ENCODE measurements at places on chromosomes 11 and 22.

GRCh38 chr11:119472856-119473222 lies 49.9 kb upstream of the THY1 start:
- DNase-seq, result no peak

- no peak for DNase-seq
Observed at GRCh38 chr11:14698771-14699170, 55.2 kb downstream of the PDE3B start.

GRCh38 chr11:75024764-75025211 lies 36.1 kb downstream of the NEU3 start:
- DNase-seq, result no peak

- no peak for DNase-seq
Observed at GRCh38 chr11:100683126-100683525, 4.0 kb upstream of the ARHGAP42 start.

DNA sequence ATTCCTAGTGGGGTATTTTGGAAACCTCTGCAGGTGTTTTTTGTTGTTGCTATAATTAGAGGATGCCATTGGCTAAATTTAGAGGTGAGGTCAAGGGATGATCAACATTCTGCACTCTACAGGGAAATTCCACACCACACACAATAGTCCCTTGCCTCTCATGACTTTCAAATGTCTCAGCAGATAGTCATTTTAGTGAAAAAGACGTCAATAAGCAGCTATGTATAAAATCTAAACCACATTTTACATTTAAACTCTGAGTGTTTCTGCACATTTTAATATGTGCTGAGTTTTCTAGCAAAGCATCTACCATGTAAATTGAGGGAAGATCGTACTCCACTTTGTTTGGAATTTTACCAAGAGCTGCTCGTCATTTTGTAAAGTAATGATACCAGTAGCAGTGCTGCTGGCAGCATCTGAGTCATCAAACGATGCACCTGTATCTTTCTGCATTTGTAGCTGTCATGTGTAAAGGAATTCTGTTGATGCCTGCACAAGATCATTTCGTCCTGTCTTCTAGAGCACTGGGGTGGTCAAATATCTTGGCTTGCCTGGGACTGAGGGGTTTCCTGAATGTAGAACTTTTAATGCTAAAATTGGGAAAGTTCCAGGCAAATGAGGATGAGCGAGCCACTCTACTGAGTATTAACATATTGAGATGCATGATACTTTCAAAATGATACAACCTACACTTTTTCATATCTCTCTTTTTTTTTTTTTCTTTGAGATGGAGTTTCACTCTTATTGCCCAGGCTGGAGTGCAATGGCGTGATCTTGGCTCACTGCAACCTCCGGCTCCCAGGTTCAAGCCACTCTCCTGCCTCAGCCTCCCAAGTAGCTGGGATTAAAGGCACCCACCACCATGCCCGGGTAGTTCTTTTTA lies 414.5 kb upstream of the SYN3 start:
- DNase-seq, result no peak

- no peak for DNase-seq
Observed at GRCh38 chr11:134838708-134839107, 426.7 kb upstream of the B3GAT1 start.

- no peak for DNase-seq
Observed at GRCh38 chr22:49948958-49949913, 11.3 kb upstream of the PIM3 start.

GRCh38 chr11:73988227-73988626 lies 5.6 kb upstream of the UCP2 start:
- no peak for DNase-seq

DNA sequence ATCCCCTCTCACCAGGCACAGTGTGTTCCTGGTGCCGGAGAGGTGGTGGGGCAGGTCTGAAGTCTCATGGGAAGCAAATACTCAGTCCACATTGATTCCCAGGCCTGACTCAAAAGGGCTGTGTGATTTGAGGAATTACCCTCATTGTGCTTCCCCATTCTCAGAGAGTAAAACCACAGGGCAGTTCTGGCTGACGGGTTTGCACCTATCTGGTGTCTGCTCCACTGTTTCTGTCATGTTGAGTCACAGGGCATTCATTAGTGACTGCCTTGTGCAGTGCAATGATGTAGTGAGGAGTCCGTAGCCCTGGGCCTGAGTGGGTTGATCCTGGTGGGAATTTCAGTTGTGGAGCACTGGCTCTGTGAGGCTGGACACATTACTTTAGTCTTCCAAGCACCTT lies 85.2 kb upstream of the ARHGAP20 start:
- DNase-seq, result no peak

DNA sequence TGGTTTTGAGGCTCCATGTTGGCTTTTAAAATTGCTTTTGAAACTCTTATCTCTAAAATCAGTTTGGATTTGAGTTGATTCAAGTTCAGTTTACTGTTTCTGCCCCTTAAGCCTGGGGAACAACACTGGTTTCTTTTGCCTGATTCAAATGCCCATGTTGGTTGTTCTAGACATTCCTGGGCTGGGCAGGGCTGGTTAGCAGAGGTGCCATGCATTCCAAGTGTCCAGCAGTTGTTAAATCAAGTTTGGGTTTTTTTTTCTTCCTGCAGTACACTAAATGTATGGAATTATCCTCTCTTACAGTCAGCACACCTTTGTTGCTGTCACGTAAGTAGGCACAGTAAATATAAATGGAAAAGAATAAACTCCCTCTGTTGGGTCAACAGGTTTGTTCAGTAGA lies 67.2 kb upstream of the MTMR2 start:
- DNase-seq, result no peak

- no peak for DNase-seq
Observed at GRCh38 chr11:79122759-79123158, 318.1 kb downstream of the TENM4 start.

DNA sequence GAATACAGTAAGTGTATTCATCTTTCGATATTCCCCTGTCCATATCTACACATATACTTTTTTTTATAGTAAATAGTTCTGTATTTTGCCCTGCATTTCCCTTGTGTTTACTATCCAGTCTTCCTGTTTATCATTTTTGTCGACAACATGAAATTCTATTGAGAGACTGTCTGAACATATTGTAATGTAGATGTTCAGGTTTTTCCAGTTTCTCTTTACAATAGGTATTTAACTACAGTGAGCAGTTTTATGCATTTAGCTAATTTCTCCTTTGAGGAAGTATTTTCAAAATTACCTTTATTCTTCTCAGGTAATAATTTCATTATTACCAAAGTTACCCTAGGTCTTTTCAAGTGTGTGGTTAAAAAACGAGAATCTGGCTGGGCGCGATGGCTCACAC lies 16.7 kb downstream of the PIK3IP1 start:
- DNase-seq, result no peak

- no peak for DNase-seq
Observed at GRCh38 chr11:62062223-62062861, 61.5 kb upstream of the INCENP start.

GRCh38 chr22:38549101-38549894 lies 20.7 kb downstream of the DMC1 start:
- no peak for DNase-seq

- DNase-seq, result no peak
Observed at GRCh38 chr11:18394928-18395734, 768 bp downstream of the LDHA start.

- DNase-seq, result no peak
Observed at GRCh38 chr11:23778971-23779370, 717.9 kb upstream of the LUZP2 start.

DNA sequence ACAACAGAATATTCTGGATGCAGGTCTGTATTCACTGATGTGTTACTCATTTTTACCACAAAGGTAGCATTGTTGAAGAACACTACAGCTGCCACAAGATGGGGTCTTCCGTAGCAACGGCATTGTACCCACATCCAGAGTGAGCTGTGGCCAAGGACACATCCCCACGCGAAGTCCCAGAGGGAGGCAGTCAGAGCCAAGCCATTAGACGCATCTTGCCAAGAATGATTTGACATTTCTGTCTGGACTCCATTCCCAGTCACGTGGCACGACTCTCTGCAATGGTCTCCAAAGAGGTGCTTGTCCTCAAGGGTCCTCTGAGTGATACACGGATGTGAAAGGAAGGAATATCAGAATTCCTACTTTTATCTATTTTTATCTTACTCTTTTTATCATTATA lies 15.5 kb downstream of the OPCML start:
- DNase-seq, result no peak

DNA sequence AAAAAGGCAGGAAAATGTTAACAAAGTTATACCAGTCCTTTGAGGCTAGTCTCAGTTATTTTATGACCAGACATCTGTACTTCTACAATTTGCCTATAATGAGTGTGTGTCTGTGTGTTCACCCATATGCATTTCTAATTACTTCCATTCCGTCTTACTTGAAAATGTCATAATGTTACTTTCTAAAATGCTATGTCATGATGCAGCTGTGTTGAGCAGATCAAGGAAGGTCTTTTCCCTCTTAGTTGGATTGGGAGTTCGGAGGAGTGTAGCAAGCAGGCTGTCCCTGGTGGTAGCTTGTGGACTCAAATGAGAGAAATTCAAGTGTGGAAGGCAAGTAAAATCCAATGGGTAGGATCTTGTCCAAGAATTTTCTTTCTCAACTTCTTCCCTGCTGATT lies 3.0 kb downstream of the SNX19 start:
- DNase-seq, result no peak

- DNase-seq, result no peak
Observed at GRCh38 chr22:19849835-19850762, 4.6 kb downstream of the GNB1L start.

DNA sequence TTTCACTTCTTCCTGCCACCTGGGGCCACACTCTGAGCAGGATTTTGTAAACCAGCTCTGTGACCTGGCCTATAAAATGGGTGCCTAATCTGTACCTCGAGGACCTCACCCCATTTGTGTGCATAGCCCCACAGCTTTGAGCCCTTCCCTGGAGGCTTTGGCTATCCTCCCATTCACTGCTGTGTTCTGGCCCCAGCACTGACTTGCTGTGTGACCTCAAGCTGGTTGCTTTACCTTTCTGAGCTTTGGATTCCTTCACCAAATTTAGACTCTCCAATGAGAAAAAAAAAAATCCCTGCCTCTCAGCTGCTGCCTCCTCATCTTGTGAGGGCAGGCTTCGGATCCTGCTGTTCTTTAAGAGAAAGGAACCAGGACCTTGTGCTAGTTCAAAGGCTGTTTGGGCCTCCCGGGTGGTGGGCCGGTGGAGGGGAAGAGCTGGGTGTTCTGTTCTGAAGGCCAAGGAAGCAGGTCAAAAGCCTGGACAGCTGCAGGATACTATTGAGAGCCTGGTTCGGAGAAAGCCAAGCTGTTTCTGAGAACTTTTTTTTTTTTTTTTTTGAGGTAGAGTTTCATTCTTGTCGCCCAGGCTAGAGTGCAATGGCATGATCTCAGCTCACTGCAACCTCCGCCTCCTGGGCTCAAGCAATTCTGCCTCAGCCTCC lies 1.1 kb upstream of the PYGM start:
- no peak for DNase-seq

DNA sequence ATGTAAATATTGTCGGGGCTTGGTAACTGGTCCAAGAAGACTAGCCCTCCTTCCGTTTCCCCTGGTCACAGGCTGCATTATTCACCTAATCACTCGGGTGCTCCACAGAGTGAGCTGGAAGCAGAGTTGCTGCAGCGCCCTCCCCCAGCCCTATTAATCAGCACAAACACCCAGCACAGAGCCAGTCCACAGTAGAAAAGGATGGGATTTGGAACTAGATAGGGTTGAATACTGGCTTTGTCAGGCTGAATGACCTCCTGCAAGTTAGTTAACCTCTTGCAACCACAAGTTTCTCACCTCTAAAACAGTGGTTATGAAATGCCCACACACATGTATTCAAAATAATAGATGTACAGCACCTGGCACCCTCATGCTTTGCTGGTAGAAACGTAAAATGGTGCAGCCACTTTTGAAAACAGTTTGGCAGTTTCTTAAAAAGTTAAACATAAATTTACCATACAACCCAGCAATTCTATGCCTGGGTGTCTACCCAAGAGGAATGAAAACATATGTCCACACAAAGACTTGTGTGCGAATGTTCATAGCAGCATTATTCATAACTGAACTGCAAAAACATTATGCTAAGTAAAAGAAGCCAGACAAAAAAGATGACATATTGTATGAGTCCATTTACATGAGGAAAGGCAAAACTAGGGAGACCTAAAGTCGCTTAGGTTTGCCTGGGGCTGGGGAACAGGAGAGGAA lies 31.7 kb upstream of the APLP2 start:
- DNase-seq, result no peak

DNA sequence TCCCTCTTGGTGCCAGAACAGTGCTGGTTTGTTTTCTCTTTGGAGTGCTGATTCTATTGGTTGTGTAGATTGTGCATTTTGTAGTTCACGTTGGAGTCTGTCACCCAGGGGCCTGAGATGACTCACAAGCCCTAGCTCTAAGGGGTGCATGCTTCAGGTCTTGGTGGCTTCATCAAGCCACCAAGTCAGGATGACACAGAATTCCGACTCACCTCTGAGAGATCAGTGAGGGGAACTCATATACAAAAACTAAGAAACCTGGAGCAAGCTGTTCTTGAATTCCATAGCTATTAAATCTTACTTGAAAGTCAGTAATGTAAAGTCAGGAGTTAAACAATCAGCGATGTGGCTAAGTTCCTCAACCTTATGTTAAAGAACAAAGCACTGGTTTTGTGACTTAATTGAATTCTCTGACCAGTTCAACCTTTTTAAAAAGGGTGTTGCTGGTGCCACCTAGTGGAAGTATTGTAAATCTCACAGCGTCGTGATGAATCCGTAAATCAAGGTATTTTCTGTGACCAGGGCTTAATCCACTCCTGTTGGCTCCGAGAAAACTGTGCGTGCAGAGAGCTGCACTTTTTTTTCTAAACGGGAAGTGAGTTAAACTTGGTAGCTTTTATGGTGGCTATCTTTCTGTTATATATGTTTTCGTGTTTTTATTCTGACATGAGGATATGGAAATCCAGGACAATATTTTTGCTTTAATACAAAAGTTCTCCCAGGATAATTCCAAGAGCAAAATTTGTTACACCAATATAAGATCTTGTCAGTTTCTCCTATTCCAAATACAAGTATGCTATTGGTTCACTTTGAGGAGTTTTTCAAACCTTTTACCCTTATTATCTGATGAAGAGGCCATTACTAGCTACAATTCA lies 14.6 kb downstream of the MMP13 start:
- no peak for DNase-seq

DNA sequence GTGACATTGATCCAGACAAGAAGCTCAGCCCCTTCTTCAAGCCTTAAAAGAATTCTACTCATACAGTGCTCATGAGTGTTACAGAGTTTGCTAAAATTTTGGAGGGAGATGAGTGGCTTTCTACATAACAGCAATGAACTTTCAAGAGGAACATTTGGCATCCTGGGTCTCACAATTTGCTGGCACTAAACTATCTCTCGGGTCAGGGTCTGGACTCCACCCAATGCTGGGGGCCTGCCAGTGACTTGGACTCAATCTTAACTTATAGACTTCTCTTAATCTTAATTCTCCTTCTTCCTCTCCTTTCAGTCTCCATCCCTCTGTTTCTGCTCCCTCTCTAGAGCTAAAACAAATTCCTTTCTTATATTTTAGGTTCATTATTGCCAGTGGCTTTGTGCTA lies 317.9 kb downstream of the TMEM135 start:
- no peak for DNase-seq
